Left renal cortex interstitium (tissue), 4 donors: ENCODE measurements at places on chromosomes 6 and 20.

- DNase-seq, result no peak
Observed at GRCh38 chr6:154433477-154434241, 76.8 kb downstream of the CNKSR3 start.

DNA sequence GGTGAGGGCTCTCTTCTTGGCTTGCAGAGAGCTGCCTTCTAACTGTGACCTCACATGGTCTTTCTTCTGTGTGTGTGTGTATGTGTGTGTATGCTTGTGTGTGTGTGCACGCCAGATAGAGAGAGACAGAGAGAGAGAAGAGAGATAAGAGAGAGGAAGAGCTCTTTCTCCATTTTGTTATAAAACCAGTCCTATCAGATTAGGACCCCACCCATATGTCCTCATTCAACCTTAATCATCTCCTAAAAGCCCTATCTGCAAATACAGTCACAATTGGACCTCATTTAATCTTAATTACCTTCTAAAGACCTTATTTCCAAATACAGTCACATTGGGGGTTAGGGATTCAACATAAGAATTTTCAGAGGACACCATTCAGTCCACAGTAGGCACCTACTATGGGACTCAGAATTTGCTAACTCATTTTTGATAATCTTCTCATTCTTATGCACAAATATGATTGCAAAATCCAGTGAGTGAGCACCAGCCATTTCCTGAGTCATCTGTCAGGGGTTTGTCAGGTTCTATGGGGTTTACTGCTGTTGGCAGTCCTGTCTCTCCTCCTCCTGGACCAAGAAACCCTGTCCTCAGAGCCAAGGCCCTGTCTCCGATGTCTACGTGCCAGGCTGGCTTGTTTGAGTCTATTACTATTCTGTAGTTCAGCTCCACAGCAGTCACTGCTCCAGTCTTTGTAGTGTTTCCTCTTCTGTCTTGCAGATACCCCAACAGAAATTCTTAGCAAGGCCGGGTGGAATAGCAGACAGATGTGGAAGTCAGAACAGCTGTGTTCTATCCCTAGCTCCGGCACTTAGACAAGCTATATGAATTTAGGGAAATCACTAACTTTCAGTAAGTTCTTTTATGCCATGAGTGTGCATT lies 59.0 kb upstream of the FAM184A start:
- no peak for DNase-seq

DNA sequence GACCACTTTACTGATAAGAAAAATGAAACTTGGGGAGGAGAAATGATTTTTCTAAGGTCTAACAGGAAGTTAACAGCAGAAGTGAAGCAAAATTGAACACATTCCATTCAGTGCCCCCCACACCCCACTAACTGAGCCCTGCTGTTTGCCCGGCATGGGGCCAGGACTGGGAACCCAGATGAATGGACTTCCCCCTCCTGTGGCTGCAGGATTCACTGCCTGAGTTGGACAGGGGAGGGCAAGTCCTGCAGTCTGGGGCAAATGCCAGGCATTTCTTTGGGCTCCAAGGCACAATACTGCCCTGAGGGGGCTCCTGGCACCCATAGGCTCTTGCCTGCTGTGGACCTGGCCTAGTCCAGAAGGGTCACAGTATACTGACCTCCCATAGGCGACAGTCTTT lies 28.3 kb downstream of the FYN start:
- DNase-seq, result no peak

DNA sequence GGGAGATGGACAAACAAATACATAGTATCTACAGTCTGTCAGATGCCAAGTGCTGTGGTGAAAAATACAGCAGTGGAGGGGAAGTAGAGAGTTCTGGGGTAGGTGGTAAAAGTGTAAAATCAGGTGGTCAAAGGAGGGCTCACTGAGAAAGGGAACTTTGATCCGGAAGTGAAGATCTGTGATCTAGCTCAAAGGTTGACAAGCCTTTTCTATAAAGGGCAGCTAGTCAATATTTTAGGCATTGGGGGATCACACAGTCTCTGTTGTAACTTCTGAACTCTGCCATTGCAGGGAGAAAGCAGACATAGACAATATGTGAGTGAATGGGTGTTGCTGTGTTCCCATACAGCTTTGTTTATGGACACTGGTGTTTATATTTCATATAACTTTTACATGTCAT lies 38.6 kb downstream of the SH3BGRL2 start:
- DNase-seq, result no peak

DNA sequence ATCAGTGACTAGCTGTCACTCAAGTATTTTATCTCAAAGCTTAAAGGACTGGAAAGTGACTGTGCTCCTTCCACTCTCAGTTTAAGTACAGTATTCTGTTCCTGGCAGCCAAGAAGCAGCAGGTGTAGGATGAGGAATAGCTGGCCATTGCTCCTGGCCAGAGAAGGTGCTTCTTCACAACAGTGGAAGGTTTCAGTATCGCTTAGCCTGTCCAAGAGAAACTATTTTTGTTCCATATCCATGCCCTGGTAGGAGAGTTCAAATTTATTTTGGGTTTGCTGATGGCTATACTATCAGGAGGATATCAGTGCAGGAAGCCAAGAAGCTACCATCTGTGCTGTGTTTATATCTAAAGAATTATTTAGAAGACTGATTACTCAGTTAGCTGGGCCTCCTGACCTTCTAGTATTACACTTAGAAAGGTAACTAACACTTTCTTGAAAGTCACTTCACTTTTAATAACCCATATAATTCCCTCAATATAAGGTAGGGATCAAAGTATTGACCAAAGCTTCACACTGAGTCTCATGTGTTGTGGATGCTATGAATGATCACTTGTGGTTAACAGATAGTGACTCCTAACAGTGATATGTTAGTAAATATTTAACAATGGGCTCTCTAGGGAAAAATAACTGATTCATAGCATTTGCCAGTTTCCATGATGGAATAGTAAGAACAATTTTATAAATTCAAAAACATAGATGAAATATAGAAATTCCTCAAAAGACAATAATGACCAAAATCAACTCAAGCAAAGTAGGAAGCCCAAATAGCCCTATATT lies 99.9 kb downstream of the AIG1 start:
- DNase-seq, result no peak

DNA sequence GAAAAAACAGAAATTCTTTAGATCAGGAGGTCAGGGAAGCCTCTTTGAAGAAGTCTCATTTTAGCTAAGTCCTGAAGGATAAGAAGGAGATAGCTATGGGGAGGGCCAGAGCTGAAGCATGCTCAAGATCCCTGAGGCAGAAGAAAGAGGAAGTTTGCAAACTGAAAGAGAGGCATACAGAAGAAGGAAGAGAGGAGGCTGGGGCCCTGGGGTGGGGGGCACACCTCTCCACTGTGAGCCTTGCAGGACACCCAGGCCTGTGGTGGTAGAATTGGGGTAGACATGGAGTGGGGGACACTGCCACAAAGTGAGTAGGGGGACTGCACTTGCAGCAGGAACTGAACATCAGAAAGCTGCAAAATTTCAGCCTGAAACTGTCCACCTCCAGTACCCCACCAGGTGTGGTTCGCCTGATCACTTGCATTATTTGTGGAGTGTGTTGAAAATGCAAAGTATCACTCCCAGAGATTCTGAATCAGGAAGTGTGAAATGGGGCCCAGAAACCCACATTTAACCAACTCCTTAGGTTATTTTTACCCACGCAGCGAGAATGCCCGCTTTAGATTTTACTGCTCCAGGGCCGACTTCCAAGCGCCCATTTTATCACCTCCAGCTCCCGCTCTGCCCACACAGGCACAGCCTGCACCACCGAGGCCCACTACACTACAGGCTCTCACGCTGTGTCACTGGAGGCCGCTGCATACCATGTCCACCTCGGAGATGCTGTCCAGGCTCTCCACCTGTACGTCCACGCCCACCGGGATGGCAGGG lies 44.0 kb downstream of the GABRR2 start:
- DNase-seq, result no peak

- DNase-seq, result no peak
Observed at GRCh38 chr6:35694462-35694861, 5.7 kb upstream of the FKBP5 start.

DNA sequence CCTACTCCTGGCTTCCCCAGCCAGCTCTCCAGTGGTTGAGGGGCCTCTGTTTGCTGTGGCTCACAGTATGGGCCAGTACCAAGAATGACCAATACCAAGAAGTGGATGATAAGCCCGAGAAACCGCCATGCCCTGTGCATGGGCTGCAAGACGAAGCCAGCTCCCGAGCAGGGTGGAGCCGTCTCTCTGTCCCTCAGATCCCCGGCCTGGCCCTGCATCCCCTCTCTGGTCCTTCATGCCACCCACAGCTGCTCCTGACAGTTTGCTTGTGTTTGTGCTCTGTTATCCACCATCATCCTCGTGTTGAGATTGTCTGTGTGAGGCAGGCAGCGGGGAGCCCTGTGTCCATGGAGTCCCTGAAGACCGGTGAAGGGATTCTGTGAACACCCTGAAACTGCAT lies 36.1 kb downstream of the GABRR2 start:
- DNase-seq, result no peak
